ENCODE measurements at places on chromosomes 2 and 18. TPM values are rescaled to one million over a fixed set of nuclear protein-coding genes. Genes with fewer than 3 reads are reported as not detected.

ST6GAL2 gene
- under 0.01 TPM for total RNA-seq

GREB1 gene
- 0.28 TPM for total RNA-seq

VAMP8 gene
- total RNA-seq, result 38.3 TPM

VIL1 gene
- not detected for total RNA-seq

ZC3H15 gene
- total RNA-seq, result 181 TPM

ARHGAP15 gene
- total RNA-seq, result not detected

Measured in nasal cavity respiratory epithelium epithelial cell of viscerocranial mucosa (primary cell).